ENCODE measurements at places on chromosomes 6 and 20.

DNA sequence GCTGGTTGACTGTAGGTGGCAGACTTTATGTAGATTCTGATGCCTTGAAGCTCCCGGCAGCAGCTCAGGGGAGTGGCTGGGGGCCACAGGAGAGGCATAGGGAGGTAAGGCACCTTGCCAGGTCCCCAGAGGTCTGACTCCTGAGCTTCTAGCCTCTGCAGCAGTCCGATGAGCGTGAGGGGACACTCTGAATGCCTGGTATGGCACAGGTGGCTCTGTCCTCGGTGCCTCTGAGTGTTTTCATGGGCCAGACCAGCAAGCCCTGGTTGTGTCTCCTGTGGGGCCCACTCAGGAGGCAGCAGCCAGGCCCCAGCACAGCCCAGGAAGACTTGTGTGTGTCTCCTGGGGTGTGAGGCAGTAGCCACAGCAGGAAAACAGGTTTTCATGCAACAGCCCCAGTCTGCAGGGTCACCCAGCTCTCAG is 39.7 kb upstream of the IRF4 start:
- no peak for DNase-seq

DNA sequence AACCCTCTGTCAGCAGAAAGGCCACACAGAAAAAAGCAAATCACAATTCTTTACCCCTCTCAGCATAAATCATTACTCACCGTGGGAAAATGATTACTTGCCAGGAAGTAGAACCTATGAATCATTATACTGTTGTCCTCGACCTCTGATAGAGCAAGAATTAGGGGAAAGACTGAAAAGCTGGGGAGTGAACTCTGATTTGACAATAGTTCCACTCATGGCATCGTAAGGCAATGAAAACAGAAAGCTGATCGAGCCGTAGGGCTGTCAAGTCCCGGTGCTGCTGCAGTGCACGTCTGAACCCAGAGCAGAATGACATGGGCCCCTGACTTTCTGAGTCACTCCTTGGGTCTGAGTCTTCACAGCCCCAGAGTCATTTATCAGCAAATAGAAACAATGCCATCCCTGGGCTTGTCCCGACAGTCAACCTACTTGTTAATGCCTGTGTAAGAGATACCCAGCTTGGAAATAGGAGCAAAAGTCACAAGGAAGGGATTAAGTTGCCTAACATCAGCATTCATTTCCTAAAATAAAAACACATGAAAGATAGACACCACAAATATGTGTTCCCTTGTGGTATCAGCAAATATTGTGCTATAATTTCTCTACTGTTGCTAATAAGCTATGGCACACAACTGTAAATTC is 224.8 kb upstream of the MARCKS start:
- DNase-seq = no peak

GRCh38 chr6:13295576-13295975 is 32.8 kb downstream of the TBC1D7 start:
- no peak for DNase-seq

- no peak for DNase-seq
Measured at GRCh38 chr6:163327165-163327880, 87.2 kb upstream of the QKI start.

- DNase-seq = no peak
Measured at GRCh38 chr20:40499391-40499790, 189.6 kb downstream of the MAFB start.

- DNase-seq = no peak
Measured at GRCh38 chr20:36145877-36146707, 8.4 kb upstream of the EPB41L1 start.

DNA sequence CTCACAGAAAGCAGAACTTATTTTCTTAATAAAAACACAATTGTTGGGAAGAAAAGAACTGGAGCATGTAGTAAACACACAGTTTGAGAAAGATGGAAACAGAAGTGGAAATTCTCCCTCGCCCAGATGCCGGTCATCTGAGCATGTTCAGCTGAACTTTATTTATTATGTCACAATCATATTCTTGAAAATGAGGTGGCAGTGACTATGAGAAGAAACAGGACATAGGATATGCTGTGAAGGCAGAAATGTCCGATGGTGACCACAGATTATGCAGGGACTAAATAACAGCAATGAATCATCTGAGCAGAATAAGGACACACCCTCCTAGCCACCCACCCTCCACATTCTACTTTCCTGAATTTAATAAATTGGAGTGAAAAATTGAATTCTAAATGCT is 425.3 kb upstream of the NOX3 start:
- DNase-seq = no peak

GRCh38 chr20:63653041-63653973 is at the start of gene STMN3:
Gene STMN3, minus strand, starts transcription at chr20:63653424. Its CDS starts 79 bp downstream, at chr20:63653345.
- peak; percentile 77 for DNase-seq

- DNase-seq = no peak
Measured at GRCh38 chr6:164208371-164208770, 793.9 kb downstream of the QKI start.

All from GF-D8 (cell line).